NCI-H187 (cell line): ENCODE measurements at places on chromosomes 13 and 19.

DNA sequence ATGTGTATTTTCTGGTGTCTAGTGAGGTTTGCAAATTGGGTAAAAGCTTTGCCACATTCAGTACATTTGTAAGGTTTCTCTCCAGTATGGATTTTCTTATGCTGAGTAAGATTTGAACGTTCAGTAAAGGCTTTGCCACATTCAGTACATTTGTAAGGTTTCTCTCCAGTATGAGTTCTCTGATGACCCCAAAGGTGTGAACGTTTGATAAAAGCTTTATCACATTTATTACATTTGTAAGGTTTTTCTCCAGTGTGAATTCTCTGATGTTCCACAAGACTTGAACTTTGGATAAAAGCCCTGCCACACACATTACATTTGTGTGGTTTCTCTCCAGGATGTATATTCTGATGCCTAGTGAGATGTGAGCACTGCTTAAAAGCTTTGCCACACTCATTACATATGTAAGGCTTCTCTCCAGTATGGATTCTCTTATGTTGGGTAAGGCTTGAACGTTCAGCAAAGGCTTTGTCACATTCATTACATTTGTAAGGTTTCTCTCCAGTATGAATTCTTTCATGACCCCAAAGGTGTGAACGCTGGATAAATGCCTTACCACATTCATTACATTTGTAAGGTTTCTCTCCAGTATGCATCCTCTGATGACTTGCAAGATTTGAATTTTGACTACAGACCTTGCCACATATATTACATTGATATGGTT, 17.4 kb downstream of the ZNF677 start:
- no peak for DNase-seq

DNA sequence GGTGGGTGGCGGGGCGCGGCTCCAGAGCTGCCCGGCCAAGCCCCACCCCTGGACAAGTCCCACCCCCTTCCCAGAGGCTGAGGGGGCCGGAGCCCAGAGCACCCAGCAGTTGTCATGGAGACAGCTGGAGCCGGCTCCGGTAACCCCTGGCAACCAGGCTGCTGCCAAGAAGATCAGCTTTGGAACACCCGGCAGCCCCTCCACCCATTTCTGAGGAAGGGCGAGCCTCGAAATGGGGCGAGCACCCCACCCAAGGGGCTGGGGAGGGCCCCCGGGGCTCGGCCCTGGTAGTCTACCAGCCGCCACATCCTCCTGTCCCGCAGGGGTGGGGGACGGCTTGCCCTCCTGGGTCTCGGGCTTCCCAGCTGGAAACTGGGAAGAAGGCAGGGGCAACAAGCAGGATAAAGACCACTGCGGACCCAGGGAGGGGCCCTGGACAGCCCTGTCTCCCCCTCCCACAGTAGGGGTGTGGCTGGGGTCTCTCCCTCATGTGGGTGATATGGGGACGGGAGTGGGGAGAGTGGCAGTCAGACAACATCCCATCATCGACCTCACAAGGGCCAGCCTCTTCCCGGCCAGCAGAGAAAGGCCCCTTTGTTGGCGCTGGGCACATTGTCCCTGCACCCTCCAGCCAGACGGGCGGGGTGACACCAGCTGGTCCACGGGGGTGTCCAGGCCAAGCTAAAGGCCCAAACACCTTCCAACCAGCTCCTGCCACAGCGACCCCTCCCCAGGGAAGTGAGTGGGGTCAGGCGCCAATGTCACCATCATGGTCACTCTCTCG, 1.5 kb downstream of the CERS1 start:
- DNase-seq, result no peak

DNA sequence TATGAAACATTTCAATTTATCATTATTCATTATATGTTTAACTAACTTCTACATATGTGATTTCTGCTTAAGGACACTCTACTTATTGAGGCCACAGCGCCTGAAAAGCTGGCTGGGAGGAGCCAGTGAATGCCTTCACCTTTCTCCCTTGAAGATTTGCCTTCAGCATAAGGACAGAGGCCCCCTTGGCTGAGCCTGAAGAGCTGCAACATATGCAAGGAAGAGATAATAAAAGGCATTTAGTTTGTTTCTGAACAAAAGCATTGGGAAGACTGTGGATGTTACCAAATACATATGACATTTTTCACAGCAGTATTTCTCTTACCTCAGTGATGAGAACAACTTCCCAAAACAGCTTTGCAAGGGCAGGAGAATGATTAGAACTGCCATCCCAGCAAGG, 92.1 kb downstream of the ABCC4 start:
- no peak for DNase-seq

GRCh38 chr19:55028757-55029156, 9.3 kb downstream of the GP6 start:
- no peak for DNase-seq

GRCh38 chr19:52335768-52336116, 301 bp upstream of the ZNF610 start:
- DNase-seq, result no peak

DNA sequence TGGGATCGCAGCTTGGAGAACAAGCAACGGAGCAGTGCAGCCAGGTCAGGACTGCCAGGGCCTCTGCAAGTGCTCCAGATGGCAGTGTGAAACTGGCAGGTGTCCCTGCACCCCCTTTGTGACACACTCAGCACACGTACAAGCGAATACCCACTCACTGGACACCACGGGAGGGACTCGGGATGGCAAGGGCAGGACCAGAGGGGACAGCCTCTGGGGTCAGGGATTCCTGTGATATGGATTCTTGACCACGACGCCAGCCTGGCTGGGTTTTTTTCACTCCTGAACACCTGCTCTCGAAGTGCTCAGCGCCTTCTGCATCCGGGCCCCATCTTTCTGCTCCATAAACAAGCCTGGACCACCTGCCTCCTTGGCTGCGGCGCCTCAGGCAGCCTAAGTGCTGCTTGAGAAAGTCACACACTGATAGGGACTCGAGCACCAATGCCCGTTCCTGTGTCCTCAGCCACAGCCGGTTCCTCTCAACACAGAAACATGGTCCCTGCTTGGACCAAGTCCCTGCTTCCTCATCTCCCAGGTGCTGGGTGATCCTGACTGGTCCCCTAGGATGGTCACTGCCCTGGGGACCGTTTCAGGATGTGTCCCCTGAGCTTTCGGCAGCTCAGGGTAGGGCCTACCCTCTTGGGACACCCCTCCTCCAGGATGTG, 22.0 kb downstream of the ELAVL1 start:
- no peak for DNase-seq

GRCh38 chr19:14111486-14111885, 6.1 kb downstream of the PRKACA start:
- no peak for DNase-seq

GRCh38 chr19:30162718-30163117, 209.5 kb upstream of the ZNF536 start:
- no peak for DNase-seq

- DNase-seq, result no peak
These were observed 3.5 kb upstream of the PPP6R1 start for GRCh38 chr19:55262359-55262758.

DNA sequence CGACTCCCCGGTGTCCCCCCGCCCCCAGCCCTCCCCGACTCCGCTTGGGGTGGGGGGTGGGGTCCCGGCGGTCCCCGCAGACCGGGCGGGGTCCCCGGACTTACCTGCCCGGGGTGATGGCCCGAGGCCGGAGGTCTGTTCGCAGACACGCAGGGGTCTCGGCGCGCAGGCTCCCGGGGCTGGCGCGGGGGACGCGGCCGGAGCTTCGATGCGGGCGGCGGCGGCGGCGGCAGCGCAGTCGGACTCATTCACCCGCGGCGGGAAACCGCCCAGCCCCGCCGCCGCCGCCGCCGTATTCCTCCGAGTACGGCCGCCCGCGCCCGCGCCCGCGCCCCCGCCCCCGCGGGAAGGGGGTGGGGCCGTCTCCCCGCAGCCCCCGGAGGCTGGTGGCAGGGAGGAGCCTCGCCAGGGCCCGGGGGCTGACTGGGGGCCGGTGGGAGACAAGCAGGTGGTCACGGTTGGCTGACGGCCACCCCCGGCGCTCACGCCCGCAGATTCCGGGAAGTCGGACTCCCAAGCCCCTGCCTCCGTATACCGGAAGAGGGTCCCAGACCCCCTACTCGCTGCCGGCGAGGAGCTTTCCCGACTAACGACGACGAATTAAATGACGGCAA, at the start of gene C2CD4C:
C2CD4C (minus strand) TSS at position 246 of the 614 bp plus-strand sequence. CDS start 786 bp downstream, outside the sequence.
- no peak for DNase-seq

- peak; percentile 41 for DNase-seq
These were observed 624.8 kb downstream of the LIG4 start for GRCh38 chr13:107590556-107590955.

- DNase-seq, result no peak
These were observed 161.1 kb downstream of the LACC1 start for GRCh38 chr13:44040818-44041100.

GRCh38 chr13:75877071-75877470, 240.9 kb downstream of the LMO7 start:
- no peak for DNase-seq

GRCh38 chr13:111666164-111666776, 345.8 kb downstream of the TEX29 start:
- no peak for DNase-seq

DNA sequence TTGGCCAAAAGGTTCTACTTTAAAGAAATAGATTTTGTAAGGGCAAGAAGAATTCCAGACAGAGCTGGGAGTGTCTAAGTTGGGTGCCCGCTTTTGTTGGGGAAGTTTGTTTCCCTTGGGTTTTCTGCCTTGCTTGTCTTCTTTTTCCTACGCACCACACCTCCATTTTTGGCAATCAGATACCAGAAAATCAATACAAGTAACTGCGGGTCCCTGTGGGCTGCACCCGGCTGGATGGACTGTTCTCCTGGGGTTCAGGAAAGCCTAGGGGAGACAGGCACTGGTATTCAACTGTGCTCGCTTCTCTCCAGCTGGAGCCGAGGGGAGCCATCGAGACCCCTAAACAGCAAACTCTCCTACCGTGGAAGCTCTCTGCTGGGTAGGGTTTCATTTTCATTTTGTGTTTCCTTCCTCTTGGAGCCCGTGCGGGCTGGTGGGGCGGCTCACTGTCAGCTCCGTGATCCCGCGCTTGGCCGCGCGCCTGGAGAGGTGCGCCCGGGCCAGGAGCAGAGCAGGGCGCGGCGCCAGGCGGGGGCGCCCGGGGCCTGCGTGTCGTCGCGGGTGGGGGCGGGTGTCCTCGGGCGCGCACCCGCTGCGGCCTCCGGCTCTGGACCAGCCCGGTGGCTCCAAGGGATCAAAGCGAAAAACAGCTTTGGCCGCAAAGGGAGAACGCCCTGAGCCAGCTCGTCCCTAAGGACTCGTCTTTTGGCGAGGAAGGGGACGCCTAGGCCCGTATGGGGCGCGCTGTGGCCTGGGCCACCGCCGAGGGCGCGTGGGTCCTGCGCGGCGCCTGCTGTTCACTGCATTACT, 347.2 kb downstream of the ZNF536 start:
- DNase-seq, result no peak

- DNase-seq, result no peak
These were observed 16.1 kb upstream of the SPART start for GRCh38 chr13:36362251-36362650.

DNA sequence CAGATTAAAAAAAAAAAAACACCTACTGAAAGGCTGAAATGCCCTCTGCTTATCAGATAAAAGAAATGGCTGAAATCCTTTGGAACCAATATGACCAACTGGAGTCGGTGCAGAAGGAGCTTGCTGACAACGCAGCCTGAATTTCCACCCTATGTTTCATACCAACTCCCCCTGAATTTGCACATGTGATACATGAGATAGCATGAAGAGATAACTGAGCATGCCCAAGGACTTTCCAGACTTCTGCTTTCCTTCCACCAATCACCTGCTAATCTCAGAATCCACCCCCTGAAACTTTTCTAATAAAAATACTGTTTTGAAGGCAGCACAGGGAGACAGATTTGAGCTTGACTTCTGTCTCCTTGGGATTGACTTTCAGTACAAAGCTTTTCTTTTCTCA, 32.2 kb upstream of the WDFY2 start:
- DNase-seq, result no peak

DNA sequence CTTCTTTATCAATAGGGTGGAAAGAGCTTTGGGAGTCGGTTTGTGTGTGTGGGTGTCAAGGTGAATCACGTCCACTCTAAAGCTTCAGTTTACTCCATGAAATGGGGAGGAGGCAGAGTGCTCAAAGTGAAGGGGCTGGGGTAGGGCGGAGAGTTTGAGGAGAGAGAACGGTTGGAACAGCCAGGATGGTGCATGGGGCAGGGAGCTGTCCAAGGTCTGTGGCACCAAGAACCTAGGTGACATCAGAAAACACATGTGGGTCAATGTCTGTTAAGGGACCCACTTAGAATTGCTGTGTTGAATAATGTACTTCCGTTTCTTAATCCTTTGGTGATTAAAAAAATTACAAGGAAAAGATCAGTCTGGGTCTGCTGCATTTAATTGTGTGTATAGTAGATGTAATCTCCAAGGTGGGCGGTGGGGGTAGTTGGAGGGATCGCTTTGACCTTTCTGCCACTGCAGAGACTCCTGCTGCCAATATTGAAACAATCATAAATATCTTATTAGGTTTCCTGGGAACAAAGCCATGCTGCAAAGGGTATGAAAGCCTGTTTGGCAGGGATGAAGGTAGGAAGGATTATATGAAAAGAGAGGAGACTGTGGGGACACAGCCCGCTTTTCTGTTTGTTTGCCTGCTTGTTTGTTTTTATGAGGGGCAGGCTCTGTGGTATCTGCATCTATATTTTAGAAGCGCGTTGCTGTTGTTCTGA, 122.3 kb downstream of the ATP8A2 start:
- DNase-seq, result peak; percentile 9

DNA sequence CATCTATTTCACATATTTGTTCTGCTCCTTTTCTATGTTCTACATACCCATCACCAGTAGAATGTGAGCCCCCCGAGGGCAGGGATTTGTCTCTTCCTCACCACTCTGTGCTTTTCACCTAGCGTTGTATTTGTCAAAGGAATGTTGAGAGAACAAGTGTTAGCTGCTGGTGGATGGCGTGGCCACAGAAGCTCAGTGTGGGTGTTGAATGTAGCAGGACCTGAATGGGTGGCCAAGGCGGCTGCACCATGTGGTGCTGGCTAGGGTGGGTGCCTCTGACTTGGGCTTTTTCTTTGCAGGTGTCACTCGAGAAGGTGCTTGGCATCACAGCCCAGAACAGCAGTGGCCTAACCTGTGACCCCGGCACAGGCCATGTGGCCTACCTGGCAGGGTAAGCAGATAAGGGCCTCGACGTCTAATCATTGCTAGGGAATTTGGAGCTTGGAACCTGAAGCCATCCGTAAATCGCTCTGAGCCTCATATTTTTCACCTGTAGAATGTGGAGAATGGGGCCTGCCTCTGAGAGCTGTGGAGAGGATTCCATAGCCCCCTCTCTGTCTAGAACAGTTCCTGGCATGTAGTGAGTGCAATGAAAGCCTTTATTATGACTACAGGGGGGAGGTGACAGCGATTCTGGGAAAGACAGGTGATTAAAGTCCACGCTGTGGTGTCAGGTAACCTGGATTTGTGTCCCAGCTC, 3.9 kb downstream of the WDR62 start:
- DNase-seq, result no peak
